ENCODE measurements at places on chromosomes 4 and X.
A peak's percentile ranks its signal among the peaks of the same experiment; 100 is the strongest.

- DNase-seq, result no peak
These were observed 501.7 kb upstream of the TENM3 start for GRCh38 chr4:181741513-181741912.

DNA sequence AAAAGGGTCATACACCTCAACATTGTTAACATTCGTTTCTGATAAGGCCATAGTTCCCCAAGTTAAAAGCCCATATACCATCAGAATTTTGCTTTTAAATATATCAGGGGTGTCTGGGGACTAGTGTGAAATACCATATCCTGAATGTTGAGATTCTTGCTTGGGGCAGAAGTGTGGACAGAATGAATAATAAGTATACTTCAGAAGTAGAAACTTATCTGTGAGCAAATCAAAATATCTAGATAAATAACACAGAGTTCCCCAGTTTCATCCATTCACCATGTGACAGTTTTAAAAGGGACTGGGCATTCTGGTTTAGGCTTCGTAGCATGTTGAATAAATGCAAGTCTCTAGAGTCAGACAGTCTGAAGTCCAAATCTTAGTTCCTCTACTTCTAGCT is 110.5 kb downstream of the CHRNA9 start:
- no peak for DNase-seq

DNA sequence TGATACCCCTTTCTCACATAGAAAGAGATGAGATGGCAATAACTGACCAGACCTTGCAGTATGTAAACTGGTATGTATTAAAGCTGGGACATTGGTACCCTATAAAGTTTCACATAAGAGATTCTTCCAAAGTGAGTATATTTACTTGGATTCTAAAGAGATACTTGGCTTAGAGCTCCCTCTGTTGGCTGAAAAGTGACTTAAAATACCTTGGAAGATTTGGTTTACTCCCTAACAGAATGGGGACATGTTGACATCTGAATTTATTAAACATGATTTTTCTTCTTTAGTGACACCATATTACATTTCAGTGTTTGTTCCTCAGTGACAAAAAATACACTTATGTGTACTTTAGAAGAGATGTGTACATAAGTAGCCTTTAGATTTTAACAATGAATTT is 47.9 kb upstream of the RGN start:
- DNase-seq, result peak; percentile 20

GRCh38 chrX:5341902-5342301 is 886.8 kb downstream of the NLGN4X start:
- no peak for DNase-seq

GRCh38 chrX:102694749-102695148 is 17.5 kb upstream of the GPRASP2 start:
- no peak for DNase-seq

DNA sequence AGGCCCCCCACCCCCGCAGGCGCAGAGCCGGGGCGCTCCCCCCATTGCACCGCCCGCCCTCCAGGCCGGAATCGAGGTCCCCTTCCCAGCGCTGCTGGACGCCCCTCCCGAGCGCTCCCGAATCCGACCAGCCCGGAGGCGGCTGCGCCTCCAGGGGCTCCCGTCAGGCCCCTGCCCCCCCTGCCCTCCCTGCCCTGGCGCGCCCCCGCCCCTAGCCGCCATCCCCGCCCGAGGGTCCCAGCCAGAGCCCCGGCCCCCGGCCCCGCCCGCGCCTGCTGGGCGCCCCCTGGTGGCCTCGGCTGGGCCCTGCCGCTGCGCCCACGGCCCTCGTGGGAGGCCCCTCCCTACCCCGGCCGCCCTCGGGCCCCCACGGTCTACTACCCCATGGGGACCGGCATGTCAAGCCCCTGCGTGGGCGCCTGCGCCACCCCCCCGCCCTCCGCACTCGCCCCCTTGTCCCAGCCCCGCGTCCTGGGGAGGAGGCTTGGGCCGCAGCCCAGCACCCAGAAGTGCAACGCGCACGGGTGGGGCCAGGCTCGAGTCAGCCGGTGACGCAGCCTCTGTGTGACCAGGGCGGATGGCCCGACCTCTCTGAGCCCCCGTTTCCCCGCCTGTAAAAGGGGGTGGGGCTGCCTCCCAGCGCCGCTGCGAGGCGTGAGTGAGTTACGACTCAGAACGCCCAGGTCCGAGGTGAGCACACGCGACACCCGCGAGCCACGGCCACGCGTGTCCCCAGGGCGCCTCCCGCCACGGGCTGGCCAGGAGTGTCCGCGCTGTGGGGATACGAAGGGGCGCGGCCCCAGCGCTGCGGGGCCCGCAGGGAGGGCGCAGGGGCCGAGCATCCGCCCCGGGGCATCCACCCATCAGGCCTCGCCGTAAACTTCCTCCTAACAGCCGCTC is 104.9 kb downstream of the FAM53A start:
- peak; percentile 80 for DNase-seq

- no peak for DNase-seq
These were observed 84.4 kb downstream of the SCFD2 start for GRCh38 chr4:53281438-53281837.

DNA sequence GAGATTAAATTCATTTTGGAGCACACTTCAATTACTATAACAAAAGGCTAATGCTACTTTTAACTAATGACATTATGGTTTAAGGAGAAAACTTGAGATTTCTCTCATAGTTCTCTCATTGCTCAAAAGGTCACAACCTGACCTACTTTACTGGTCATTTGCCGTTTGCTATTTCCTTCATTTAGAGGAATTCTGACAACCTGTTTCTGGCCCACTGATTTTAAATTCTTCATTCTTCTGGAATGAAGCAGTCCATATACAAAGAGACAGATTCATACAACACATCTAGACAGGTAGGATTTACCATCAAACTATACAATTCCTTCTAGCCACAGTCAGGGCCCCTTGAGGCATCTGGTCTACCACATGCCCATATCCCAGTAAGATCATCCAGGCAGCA is 14.2 kb downstream of the RNF150 start:
- DNase-seq, result no peak

- no peak for DNase-seq
These were observed 77.6 kb upstream of the PCDH18 start for GRCh38 chr4:137609718-137610430.

- no peak for DNase-seq
These were observed 216.3 kb downstream of the NLGN4X start for GRCh38 chrX:6012357-6012756.

DNA sequence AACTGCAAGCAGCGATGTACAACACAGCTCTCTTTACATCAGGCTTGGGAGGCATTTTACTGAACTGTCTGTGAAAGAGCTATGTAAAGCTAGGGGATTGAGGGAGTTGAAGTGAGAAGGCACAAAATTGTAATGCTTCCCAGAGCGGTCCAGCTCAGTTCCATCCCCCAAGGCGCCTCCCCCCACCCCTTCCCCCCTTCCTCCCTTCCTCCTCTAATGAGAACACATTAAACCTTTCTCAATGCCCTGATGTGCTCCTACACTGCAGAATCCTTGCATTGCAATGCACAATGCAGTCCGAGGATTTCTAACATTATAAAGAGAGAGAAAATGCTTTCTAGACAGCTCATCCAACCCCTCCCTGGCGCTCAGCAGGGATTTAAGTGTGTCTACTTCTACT is 73.9 kb downstream of the CXXC4 start:
- peak; percentile 30 for DNase-seq

- no peak for DNase-seq
These were observed 331.4 kb downstream of the ARHGAP24 start for GRCh38 chr4:85806334-85806733.

- DNase-seq, result no peak
These were observed 937 bp upstream of the PPP1R3F start for GRCh38 chrX:49268702-49269009.
